Peyer's patch (tissue), 4 donors: ENCODE measurements at places on chromosomes 4 and X. TPM values are rescaled to one million over a fixed set of nuclear protein-coding genes. Genes with fewer than 3 reads are reported as not detected.

ZFP92 gene
- 2.3 TPM for total RNA-seq

AMOT gene
- 12.6 TPM for total RNA-seq

- DNase-seq = no peak
- no peaks in the 10 kb centered on the region for H3K4me1 ChIP-seq
- H3K4me3 ChIP-seq = no peak overlapping the region
- no peaks in the 10 kb centered on the region for H3K27me3 ChIP-seq
- H3K27ac ChIP-seq = no peak overlapping the region
Observed at GRCh38 chr4:147034372-147034771, 88.7 kb upstream of the TTC29 start.

RHOXF2B gene
- total RNA-seq = not detected

GRCh38 chrX:130083656-130084382 lies 26.5 kb downstream of the ELF4 start:
- peaks cover 22% of the 10 kb centered on the region for H3K4me1 ChIP-seq
- peak; percentile 63 for DNase-seq
- H3K36me3 ChIP-seq = no peaks in the 10 kb centered on the region
- peak overlapping the region; percentile 60 for H3K27ac ChIP-seq
- H3K27me3 ChIP-seq = no peaks in the 10 kb centered on the region

DNA sequence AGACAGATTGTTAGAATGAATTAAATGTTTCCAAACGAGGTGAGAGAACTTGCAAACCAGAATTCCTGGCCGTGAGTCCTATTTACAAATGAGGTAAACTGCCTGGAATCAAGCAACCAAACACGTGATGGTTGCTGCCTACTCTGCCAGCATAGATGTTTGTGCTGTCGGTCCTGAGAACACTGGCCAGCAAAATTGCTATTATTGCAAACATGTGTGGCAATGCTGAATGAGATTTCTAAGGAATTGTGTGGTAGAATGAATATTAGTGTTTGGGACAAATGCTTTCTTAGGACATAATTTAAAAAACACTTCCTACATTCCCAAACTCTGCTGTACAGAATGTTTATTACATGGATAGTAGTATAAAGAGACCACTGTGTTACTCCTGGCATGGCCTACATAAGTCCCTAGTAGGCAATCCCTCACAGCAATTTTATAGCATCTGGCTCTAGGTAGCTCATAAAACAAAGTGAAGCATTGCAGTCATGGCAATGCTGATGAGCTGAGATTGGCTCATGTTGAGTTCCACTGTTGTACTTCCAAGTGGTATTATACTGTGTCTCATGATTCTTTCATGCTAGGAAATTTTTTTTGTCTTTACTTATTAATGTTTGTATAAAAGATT lies 605.2 kb upstream of the EPHA5 start:
- H3K4me1 ChIP-seq = no peaks in the 10 kb centered on the region
- H3K4me3 ChIP-seq = no peak overlapping the region
- no peaks in the 10 kb centered on the region for H3K27me3 ChIP-seq
- no peaks in the 10 kb centered on the region for H3K36me3 ChIP-seq
